Activated CD4-positive, alpha-beta T cell treated with anti-CD3 and anti-CD28 coated beads, Interleukin-2, amount 50 U/mL, for 24 hours (primary cell): ENCODE measurements at places on chromosomes 1 and 21.

- DNase-seq, result no peak
Measured at GRCh38 chr1:32127409-32128198, 19.7 kb downstream of the KPNA6 start.

DNA sequence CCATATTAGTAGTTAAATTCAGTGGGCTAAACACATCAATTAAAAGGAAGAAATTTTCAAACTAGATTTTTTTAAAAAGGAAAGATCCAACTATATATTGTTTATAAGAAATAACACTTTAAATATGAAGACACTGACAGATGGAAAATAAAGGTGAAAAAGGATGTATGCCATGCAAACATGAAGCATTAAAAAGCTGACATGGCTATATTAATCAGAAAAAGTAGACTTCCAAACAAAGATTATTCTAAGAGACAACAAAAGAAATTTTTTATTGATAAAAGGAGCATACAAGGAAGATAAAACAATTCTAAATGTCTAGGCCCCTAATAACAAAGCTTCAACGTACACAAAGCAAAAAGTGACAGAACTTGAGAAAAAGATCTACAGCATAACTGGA, 92.2 kb downstream of the ATF6 start:
- no peak for DNase-seq

DNA sequence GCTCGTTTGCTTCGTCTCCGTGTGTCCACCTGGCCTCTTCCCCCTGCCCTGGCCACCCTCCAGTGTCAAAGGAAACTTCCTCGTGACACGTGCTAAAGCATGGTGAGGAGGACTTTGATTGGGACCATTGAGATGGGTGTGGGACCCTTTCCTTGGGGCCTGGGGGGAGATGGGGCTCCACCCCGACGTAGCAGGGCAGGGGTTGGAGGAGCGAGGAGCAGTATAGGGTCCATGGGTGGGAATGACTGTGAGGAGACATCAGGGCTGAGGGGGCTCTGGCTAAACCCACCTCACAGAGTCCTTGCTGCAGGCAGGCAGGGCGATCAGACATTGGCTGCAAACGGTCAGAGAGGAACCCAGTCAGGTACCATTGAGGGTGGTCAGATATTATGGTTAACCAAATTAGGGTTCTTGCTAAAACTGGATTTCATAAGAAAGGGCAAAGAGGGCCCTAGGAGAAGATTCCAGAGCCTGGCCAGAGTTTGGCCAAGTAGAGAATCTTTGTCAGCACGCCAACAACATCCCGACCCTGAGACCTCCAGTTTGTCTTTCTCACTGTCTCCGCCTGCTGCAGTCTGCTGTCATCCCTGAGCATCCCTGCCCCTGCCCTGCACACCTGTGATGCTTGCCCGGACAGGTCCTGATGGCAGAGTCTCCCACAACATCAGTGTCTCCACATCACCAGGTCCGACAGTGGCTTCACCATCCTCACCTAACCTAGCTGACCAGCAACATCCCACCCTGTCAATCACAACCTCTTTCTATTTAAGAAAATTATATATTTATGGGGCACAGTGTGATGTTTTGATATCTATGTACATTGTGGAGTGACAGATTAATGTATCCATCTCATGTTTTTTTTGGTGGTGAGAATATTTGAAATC, 8.0 kb downstream of the RNF187 start:
- no peak for DNase-seq

DNA sequence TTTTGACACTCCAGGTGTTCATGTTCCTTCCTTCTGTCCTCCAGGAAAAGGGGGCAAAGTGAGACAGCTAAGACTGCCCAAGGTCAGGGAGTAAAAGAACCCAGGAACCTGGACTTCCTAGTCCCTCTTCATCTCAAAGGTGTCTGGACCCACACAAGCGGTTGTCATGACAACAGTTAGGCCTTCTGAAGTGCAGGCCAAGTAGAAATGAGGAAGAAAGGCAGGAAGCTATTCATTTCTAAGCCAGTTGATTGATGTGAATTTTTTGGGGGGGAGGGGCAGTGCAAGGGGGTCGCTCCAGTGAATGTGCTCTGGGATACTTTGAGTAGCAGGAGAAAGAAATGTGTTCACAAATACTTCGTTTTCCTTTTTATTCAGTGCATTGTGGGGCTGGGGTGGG, 114.3 kb downstream of the NAV1 start:
- DNase-seq, result no peak

- DNase-seq, result no peak
Measured at GRCh38 chr1:13935336-13935735, 235.3 kb downstream of the PRDM2 start.

DNA sequence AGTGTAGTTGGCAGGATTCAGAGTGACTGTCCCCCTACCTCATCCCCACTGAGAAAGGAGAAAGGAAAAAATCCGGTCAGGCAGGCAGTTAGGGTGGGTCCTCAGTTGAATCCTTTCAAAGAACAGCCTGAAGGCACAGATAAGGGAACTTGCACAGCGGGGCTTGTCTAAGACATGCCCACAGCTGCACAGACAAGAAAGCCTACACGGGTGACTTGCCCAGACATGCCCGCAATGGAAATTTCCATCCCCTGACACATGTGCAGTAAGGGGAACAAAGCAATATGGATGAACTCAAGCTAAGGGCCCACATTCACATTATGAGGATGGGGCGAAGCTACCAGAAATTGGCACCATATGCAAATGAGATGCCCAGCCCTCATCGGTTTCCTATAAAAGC, 82.5 kb downstream of the DESI2 start:
- no peak for DNase-seq

- DNase-seq, result no peak
Measured at GRCh38 chr1:19596065-19596713, 47.9 kb upstream of the NBL1 start.

DNA sequence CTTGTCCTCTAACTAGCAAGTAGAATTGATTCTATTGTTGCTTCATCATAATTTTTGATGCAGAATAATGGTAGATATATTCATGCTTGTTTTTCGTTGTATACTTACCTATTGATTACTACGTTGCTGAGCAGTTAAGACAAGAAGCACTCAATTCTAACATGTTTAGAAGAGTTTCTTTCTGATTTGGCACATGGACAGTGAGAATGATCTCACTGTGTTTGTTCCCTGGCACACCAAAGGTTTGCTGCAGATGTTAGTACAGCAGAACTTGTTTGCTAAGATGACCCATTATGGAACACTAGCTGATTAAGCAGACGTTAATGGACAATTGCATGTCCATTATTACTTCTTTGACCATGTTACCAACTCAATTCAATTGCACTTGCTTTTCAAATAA, 184.7 kb upstream of the SGIP1 start:
- no peak for DNase-seq

DNA sequence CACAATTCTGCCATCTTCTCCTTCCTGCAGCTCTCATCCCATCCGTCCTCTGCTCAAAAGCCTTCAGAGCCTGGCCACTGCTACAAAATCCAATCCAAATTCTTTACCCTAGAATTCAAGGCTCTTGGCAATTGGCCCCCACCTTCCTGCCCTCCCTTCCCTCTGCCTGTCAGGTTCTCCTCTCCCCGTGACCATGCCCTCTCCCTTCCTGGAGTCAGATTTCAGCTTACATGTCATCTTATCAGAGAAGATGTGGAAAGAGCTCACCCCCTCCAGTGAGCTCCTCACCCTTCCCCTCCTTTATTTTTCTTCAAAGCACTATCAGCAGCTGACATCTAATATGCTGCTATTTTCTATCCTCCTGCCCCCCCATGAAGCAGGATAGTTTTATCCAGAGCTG, 86.9 kb downstream of the GRIK3 start:
- no peak for DNase-seq

GRCh38 chr21:44903050-44903685, 17.5 kb downstream of the ITGB2 start:
- DNase-seq, result no peak

DNA sequence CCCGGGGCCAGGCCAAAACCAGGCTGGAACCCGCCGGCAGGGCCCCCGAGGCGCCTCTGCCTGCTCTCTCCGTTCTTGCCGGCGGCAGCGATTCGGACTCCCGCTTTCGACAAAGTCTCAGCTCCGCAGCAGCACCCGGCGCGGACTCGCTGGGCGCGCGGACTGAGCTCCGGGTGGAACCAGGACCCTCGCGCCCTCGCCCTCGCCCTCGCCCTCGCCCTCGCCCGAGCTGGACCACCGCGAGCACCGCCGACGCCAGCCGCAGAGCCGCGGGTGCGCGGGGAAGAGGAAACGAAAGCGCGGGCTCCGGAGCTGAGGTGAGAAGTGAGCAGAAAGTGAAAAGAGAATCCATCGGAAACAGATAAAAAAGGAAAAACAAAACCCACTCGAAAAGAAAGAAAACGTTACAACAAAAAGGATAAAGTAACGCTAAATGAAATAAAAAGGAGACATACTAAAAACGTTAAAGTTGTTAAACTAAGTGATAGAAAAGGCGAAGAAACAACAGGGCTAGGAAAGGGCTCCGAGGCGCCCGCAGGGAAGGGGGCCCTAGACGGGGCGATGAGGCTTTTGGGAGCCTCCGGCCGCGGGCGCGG, 64.9 kb downstream of the MEF2D start:
- DNase-seq, result no peak

- DNase-seq, result peak; percentile 14
Measured at GRCh38 chr1:179229214-179230140, at the start of gene ABL2. ABL2 (minus strand) TSS chr1:179229677; CDS start chr1:179229397, 280 bp downstream.

DNA sequence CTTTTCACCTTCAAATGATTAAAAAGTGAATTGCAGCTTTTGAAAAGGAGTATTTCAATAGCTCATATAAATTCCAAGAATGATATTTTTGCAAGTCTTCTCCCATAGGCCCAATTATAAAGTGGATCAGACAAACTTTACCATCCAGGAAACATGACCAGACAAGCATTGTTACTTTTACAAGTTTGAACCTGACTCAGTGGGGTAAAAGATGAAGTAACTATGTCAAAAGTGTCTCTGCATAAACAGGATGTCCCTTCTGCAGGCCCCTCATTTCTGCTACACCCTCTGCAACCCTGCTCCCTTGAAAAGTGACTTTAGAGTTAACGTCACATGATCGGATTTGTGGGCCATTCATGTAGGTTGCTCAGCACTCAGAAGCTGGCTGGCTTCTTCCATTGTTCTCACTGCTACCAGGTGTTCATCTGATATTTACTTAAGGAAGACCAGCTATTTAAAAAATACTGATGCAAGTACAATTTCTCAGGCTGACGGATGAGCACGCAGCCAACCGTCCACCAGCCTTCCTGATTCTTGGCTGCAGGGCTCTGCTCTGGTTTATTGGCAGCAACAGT, 32.3 kb downstream of the URB1 start:
- DNase-seq, result no peak

DNA sequence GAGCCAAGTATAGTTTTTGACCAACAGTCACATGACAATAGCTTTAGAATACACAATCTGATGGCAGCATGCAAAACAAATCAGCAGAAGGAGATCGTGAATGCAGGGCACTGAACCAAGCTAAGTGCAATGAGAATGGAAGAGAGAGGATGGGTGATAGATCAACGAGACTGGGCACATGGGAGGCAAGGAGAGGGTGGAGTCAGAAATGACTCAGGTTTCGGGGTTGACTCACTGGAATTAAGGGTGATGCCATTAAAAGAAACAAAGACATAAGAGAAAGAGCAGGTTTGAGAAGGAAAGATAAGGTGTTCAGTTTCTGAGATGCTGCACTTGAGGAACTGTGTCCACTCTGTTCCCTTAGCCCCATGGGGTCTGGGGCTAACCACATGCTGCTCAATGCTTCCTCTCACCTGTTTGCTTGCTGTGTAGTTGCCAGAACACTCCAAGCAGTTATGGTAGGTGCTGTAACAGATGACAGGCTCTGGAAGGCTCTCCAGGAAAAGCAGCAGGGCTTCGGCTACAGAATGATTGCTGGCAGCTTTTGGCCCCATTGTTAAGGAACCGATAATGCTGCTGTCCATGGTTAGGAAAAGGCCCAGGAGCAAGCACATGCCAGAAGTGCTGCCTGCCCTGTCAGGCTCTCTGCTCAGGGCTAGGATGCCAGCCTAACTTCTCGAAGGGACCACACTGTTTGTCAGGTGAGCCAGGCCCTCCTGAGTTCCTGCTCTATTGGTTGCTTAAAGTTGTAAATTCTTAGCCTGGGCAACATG, 6.1 kb upstream of the MTF1 start:
- peak; percentile 37 for DNase-seq

DNA sequence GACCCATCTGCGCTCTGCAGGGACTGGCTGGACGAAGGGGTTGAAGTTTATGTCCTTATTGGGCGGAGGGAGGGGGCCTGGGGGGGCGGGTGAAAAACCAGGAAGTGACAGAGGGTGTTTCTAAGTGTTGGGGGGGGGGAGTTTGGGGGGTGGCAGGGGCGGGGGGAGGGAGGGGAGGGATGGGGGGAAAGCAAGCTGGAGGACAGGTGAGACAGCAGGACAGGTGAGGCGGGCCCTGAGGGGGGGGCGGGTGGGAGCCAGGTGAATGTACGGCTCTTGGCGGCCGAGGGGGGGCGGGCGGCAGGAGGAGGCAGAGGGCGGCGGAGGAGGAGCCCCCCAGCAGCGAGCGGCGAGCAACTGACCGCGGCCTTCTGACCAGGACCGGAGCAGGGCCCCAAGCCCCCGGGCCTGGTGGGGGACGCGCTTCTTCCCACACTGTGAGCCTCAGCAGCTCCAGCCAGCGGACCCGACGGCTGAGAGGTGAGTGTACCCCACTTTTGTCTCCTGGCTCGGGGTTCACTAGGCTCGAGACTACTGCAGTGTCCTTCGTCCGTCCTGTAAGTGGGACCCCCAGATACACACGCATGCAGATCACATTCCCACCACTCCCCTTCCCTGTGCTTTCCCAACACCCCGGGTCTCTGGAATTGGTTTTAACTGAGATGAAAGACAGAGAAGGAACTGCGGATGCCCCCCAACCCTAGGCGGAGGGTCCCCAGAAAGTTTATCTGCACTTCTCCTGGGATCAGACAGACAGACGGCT, at the start of gene ZBTB7B:
Gene ZBTB7B (plus strand): TSS at position 339 of the 763 bp plus-strand sequence. CDS start 11,859 bp downstream, outside the sequence.
- no peak for DNase-seq

GRCh38 chr1:52665006-52665941, 32.3 kb downstream of the SHISAL2A start:
- no peak for DNase-seq

GRCh38 chr1:21241771-21242581, 48.3 kb downstream of the ECE1 start:
- DNase-seq, result no peak

GRCh38 chr21:32917362-32918135, 108.2 kb upstream of the OLIG2 start:
- no peak for DNase-seq
